ENCODE measurements at places on chromosomes 6 and 20.

DNA sequence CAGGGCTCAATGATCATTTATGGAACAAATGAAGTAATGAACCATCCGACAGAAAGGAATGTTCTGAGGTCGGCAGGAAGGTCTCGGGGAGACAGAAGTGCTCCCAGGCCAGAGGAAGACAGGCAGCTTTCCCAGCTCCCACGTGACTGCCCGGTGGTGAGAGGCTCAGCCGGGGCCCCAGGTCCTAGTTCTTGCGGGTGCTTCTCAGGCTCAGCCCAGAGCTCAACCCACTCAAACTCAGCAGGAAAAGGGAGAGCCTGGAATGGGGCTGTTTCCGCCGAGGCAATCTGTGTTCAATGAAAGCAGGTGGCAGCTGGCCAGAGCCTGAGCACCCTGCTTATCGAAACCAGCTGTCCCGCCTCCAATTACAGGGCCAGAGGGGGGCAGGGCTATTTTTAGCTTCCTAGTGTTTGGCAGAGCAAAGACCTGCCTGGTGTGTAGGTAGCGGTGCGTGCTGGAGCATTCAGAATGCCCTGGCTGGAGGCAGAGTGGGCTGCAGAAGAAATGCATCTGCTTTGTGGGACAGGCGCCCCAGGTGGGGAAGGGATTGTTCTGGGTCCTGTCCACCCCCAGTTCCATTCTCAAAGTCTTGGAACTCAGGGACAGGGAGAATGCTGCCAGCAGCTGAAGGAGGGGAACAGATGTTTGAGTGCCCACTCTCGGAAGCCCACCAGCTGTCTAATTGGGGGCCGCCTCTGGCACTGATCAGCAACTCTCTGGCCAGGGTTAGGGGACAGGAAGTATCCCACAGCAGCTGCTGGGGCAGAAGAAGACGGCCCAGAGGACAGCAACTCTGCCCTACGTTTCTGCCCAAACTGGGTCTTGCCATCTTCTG is 145.1 kb downstream of the PREX1 start:
- no peak for DNase-seq

DNA sequence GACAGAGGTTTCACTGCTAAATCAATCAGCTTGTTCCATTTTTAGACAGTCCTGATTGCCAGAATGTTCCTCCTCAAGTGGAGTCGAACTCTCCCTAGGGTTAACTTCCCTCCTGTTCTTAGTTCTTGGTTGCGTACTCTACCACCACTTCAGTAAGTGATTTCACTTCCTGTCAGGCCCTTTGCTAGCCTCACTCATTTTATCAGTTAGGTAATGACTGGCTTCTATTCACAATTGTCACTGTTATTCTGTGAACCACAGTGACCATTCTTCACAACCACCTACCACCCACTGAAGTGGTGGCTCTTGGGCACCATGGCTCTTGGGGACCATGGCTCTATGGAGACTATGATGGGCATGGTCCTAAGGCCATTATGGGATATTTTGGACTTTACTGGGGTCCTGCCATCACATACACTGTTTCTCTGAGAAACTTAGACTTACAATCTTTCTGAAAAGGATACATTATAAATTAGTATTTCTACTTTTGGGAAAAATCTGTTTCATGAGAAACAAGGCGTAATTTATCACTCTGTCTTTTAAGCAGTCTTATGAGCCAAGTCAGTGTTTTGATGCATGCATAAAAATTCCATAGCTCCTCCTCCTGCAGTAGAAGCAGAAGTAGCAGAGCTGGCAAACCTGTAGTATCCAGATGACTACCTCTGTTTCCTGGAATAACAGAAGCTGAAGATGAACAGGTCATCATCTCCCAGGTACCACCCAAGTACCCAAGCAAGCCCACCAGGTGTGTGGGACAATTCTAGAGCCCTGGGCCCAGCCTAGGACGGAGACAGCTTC is 66.3 kb downstream of the ATXN1 start:
- no peak for DNase-seq

DNA sequence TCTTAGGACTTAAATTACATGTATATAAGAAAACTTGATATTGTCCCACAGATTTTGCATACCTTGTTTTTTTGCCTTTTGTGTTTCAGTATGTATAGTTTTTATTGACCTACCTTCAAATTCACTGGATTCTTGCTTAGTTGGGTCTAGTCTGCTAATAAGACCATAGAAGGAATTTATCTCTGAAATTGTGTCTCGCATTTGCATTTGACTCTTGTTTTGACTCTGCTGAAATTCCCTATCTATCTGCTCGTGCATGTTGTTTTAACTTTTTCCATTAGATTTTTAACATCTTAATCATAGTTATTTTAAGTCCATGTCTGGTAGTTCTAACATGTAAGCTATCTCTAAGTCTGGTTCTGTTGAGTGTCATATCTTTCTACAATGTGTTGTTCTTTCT is 163.9 kb downstream of the SCP2D1 start:
- no peak for DNase-seq

DNA sequence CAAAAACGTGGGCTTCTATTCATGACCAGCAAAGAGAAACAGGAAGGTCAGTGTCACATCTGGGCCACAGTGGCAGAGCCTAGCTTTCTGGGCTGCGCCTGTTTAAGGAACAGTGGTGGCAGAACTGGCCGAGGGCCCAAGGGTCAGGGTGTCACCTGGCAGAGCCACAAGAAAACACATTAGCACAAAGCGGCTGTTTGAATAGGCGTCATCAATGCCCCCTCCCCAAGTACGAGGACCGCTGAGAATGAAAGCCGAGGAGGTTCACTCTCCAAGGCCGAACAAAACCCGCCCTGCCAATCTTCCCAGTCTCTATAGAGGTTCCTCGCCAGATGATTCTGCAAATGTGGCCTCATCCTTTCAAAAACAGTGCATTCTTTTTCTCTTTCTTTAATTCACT is 125.2 kb upstream of the TRAF3IP2 start:
- no peak for DNase-seq

DNA sequence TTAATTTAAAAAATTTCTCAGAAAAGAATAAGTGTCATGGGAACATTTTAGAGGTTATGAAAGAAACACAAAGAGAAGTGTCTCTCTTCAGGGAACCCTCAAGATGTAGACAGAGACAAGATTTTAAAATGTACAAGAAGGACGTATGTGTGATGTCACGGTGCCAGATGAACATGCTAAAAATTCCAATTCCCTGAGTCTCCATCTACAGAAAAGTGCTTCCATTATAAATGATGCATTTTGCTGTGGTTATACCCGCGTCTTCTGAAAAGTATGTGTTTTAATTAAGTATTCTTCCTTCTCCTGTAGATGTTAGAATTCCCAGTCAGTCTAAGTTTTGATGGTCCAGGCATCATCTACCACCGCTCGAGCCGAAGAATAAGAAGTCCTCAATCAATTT is 489.1 kb downstream of the PREX1 start:
- no peak for DNase-seq

- no peak for DNase-seq
Measured at GRCh38 chr6:7568021-7568420, 22.0 kb upstream of the SNRNP48 start.

Measured in stimulated activated CD8-positive, alpha-beta memory T cell treated with anti-CD3 and anti-CD28 coated beads, Interleukin-15, amount 100 ng/mL, for 4 hours (primary cell).